Lower leg skin (tissue), 4 donors: ENCODE measurements at places on chromosomes 4 and X. TPM values are rescaled to one million over a fixed set of nuclear protein-coding genes. Genes with fewer than 3 reads are reported as not detected.

- no peak for DNase-seq
Observed at GRCh38 chr4:25873632-25874129, 10.9 kb upstream of the SEL1L3 start.

- DNase-seq, result no peak
Observed at GRCh38 chrX:115579327-115579726, 18.4 kb downstream of the PLS3 start.

Gene SMR3B
- total RNA-seq, result not detected

Gene DCAF12L1
- not detected for total RNA-seq
